ENCODE measurements at places on chromosomes 3 and 15.

- no peak for DNase-seq
Measured at GRCh38 chr3:124113485-124113884, 121.6 kb upstream of the ROPN1 start.

DNA sequence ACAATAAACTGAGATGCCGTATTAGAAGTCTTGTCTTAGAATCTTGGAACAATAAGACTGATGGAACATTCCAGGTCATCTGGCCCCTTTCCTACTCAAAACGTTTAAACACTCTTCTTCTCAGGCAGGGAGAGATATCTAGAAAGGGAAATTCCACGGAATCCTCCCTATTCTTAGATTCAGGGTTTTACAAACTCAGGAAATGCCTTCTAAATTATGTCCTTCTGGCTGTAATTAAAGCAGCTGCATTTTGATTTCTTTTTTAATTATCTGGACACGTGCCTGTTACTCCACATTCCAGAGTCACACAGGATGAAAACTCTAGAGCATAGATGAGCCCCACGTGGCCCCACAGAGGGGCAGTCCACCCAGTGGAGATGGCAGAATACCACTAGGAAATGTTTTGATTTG lies 41.5 kb upstream of the MTMR10 start:
- DNase-seq = no peak

GRCh38 chr3:12956316-12956660 lies 114.9 kb upstream of the RPL32 start:
- DNase-seq = no peak

- no peak for DNase-seq
Measured at GRCh38 chr3:179510496-179510895, 52.2 kb upstream of the ACTL6A start.

DNA sequence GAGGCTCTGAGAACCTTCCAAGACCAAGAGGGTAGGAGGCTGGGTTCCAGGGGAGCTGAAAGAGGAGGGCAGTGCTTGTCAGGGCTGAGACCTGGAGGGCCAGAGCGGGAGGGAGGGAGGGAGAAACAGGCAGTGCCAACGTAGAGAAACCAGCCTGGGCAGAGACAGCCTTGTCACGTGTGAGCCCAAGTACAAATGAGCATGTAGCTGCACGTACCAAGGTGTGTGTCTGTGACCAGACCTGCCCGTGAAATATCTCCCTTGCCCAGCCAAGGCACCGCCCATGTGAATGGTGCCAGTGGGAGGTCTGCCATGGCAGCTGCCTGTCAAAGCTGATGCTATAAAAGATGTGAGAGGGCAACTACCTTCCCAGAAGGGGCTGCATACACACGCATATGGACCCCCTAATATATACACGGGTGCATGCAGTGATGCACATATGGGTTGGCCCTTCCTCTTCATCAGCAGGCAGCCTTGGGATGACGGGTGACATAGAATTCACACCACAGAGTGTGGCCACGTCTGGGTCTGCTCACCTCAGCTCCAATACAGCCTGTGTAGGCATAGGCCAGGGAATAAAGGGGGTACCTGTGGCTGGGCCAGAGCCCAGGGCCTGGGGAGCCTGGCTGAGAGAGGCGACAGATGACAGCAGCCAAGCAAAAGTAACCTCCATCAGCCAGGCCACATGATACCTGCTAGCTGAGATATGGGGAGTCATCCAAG lies 7.8 kb upstream of the CTDSPL start:
- DNase-seq = no peak

GRCh38 chr3:189827108-189827507 lies 195.9 kb downstream of the TP63 start:
- DNase-seq = no peak

DNA sequence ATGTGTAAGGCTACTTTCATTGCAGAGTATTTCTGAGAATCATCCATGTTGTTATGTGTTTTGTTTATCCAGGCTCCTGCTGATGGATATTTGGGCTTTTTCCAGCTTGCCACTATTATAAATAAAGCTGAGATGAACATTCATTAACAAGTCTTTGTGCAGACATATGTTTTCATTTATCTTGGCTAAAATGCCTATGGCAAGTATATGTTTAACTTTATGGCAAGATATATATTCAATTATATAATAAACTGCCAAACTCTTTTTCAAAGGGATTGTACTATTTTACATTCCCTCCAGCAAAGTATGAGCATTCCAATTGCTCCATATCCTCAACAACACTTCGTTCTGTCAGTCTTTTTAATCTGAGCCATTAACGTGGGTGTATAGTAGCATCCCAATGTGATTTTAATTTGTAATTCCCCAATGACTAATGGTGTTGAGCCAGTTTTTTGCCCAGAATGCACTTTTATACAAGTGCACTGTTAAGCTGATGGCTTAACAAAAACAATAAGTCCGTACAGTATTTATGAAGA lies 452.4 kb downstream of the SHQ1 start:
- DNase-seq = no peak

GRCh38 chr15:60371175-60372051 lies 26.4 kb downstream of the ANXA2 start:
- no peak for DNase-seq

- peak; percentile 49 for DNase-seq
Measured at GRCh38 chr3:187130346-187131066, 8.8 kb downstream of the RPL39L start.

- DNase-seq = no peak
Measured at GRCh38 chr3:161409858-161410257, 38.5 kb upstream of the SPTSSB start.

GRCh38 chr3:190618330-190619030 lies 104.6 kb downstream of the IL1RAP start:
- DNase-seq = peak; percentile 5

DNA sequence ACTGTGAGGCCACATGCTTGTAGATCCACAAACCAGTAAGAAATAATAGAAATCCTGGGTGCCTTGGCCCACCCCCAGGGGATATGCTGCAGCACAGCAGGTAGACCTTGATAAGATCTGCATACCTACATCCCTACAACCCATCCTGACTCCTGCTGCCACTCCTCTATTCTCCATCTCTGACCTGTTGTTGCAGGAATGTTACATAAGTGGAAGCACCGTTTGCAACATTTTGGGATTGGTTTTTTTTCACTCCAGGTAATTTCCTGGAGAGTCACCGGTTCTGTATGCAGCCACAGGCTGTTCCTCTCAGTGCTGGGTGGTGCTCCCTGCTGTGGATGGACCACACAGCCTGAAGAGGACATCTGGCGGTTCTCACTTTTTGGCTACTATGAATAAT lies 16.1 kb upstream of the CSPG5 start:
- no peak for DNase-seq

- no peak for DNase-seq
Measured at GRCh38 chr15:57606048-57606447, 14.3 kb downstream of the MYZAP start.

DNA sequence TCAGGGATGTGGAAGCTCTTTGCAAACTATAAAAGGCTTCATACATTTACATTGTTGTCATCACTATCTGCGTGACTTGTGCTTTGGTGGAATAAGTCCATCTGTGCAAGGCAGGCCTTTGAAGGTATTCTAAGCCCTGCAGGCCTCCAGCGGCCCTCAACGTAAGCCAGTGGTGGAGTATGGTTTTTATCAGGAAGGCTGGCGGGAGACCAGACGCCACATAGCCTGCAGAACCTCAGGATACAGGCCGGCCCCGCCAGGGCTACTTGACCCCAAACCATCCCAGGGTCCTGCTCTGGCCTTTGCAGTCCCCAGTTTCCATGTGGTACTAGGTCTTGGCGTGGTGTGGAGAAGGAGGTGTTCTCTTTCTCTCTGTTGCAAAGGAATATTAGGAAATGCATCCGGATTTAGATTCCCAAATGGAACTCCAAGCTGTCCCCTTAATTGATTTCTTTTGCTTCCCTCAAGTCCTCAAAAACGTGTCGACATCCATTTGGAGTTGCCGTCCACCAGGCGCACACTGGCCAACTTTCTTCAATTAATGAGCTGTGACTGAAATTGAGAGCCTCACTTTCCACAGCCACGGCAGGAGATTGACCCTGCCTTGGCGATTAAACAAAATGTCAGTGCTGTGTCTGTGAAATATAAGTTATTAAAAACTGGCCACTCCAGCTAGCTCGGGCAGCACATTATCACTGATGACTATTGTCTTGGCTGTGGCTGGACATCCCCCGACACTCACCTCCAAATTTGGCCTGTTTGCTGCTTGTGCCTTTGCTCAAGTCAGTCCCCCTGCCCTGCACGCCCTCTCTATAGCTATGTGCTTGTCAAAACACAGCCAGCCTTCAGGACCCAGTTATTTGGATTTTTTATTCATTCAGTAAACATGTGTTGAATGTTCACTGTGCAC lies 239.8 kb upstream of the TLE3 start:
- no peak for DNase-seq

DNA sequence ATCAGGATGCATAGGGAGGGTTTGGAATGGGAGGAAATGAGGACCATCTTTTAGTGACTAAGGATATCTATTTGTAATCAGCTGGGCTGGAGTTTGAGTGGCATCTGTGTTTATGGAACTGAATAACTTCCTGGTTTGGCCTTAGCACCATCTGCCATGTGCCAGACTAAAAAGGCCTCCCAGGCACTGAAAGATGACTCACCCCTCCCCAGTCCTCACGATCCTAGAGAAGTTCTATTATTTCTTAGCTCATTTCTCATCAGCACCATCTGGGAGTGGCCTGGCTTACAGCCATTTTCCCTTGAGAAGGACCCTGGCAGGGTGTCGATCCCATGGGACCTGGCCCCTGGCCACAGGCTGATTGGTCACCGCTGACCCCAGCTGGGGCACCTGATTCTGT lies 23.9 kb upstream of the CTXND1 start:
- no peak for DNase-seq

DNA sequence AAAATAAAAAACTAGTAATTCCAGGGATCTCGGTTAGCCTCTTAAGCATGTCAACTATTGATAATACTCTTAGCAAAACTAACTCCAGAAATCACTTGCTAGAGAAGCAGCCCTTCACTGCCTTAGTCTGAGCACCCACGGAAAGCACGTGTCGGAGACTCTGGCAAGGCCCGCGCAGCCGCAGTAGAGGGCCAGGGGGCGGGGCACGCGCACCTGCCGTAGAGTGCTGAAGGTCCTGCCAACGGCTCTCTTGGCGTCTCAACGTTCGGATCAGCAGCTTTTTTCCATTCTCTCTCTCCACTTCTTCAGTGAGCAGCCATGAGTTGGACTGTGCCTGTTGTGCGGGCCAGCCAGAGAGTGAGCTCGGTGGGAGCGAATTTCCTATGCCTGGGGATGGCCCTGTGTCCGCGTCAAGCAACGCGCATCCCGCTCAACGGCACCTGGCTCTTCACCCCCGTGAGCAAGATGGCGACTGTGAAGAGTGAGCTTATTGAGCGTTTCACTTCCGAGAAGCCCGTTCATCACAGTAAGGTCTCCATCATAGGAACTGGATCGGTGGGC lies at the start of gene LDHAL6B:
LDHAL6B (plus strand) TSS at position 221 of the 561 bp plus-strand sequence; CDS start at position 319, 98 bp downstream.
- DNase-seq = no peak

- no peak for DNase-seq
Measured at GRCh38 chr3:188220097-188220788, 66.3 kb downstream of the LPP start.

DNA sequence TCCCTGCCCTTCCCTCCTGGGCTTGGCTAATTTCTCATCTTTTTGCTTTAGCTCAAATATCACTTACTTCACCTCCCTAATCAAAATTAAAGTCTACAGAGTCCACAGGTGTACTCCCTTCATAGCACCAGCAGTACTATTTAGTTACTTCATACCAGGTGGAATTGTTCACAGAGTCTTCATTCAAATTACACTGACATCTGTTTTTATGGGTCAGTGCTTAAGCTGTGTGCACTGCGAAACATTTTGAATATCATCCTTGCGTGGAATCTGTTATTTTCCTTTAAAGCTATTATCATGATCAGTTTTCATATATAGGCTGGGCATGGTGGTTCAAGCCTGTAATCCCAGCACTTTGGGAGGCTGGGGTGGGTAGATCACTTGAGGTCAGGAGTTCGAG lies 2.7 kb upstream of the SERF2 start:
- DNase-seq = peak; percentile 44

DNA sequence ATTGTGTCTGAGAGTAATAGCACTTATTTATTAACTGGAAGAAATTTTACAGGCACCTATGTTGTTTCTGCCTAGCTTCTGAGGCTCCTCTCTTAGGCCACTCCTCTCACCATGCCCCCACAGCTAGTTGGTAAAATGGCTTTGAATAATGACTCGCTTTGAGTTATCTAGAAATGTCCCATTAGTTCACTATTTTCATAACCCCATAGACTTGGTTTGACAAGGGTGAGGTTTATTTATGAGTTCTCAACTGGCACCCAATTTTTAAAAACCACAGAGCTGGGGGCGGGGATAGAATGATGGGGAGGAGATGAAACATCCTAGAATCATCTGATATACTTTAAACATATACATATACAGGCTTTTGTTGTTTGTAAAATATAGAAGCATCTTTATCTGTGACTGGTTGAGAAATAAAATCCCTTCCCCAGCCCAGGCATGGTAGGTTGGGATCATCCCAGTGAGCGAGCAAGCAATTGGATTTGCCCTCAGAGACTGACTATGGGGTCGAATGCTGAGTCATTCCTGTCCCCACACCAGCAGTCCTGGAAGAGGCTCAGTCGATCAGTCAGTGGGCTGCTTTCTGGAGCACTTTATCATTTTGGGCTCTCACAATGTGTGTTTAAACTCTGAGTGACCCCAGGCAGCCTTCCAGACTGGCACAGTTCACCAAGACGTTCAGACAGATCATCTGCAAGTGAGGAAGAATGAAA lies 60.2 kb upstream of the TSEN2 start:
- no peak for DNase-seq

GRCh38 chr3:36248374-36248773 lies 131.9 kb upstream of the STAC start:
- no peak for DNase-seq

- no peak for DNase-seq
Measured at GRCh38 chr3:15420871-15421270, 6.5 kb downstream of the METTL6 start.

GRCh38 chr15:36756707-36757106 lies 177.3 kb downstream of the CDIN1 start:
- DNase-seq = no peak

DNA sequence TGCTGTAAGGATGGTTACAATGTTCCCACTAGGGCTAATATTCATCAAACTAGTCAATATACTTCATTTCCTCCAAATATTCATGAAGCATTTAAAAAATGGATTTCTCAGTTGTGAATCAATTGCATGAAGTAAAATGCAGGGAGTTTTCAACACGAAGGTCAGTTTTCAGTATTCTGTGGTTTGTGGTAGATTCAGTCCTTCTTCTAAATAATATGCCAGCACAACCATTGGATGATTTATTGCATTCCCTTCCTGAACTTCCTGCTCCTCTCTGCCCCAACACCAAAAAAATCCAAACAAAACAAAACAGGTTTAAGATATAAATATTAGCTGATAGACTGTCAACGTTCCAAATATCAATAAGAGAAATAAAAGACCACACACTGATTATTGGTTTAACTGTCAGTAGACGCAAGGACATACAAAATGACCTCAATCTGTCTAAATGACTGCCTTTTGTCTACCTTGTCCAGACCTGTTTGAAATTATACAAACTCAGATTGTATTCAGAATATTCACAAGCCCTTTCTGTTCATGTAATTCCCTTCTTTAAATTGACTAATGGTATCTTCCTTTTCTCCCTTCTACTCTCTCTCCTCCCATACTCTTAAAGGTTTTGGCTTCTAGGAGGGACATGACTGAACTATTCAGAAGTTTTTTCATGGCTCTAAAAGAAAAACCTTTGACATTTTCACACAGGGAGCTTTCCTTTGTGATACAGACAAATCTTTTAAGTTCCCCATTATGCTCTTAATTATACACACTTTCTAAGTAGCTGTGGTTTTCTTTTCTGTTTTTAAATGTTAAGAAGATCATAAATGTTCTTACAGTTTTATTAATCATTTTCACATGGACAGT lies 92.6 kb upstream of the STT3B start:
- no peak for DNase-seq
